PC-9 (cell line): ENCODE measurements at places on chromosomes 13 and 19. TPM values are rescaled to one million over a fixed set of nuclear protein-coding genes. Genes with fewer than 3 reads are reported as not detected.
A peak's percentile ranks its signal among the peaks of the same experiment; 100 is the strongest.

MCEMP1 gene
- total RNA-seq, result not detected in 2 replicates

DNA sequence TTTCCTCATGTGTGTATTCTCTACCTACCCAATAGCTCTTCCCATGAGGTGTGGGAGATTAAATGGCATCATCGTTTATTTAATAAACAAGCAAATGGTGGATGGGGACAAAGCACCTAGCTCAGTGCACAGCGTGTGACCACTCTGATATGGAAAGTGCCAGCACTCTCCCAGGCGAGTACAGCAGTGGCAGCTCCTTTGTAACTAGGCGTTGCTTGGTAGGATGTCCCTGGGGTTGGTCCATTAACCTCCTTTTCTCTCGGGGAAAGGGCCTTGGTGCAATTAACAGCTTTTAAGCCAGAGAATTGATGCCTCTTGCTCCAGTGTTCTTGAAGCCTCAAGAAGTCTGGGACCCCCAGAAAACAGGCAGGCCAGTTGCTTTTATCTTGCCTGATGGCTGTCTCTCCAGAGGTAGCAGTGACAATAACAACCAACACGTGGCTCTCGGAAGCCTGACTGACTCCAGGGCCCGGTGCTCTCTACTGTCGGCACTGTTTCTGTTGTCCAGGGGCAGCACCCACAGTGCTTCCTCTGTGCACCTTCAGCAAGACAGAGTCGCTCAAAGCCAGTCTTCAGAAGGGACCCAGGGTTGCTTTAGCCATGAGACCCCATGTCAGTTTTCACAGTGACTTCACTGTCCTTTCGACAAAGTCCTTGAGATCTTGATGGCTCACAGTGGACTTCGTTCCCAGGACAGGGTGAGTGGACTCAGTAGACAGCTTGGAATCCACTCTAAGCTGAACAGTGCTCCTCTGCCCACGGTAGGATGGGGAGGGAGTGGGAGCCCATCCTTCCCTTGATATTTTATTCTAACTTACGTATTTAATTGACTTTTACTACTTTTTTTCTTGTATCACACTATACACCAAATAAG lies 33.9 kb upstream of the NPAS1 start:
- no peak for DNase-seq
- H3K4me1 ChIP-seq, result peaks cover 12% of the 10 kb centered on the region
- no peaks in the 10 kb centered on the region for H3K27me3 ChIP-seq

- no peak overlapping the region for H3K4me3 ChIP-seq
- no peaks in the 10 kb centered on the region for H3K36me3 ChIP-seq
- H3K27ac ChIP-seq, result no peak overlapping the region
- no peaks in the 10 kb centered on the region for H3K27me3 ChIP-seq
- H3K4me1 ChIP-seq, result peaks cover 20% of the 10 kb centered on the region
These were observed 27.7 kb upstream of the UBL3 start for GRCh38 chr13:29878101-29878500.

DNA sequence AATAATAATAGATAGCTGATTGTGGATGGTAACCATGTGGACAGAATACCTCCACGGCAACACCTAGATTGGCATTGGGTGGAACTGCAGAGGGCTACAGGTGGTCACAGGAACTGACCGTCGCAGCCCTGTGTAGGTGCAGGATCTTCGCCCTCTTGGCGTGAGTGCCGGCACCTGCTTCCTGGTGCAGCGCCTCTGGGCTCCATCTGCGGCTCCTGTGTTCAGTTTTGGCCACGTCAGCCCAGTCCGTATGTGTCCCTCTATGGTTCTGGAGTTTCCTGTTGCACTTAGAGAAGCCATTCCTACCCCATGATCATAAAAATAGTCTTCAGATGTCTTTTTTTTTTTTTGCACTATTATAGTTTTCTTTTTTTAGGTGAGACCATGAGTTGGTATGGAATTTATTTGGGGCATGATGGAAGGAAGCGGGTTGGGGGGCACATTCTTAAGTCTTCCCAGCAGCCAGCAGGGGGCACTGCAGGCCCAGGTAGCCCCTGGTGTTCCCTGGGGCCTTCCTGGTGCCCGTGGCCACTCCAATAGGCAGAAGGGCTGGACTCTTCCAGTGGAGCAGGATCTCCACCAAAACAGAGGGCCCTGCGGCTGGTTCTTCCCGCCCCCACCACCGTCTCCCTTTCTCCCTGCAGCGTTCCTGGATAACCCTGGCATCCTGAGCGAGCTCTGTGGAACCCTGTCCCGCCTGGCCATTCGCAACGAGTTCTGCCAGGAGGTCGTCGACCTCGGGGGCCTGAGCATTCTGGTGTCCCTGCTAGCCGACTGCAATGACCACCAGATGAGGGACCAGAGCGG lies 10.1 kb upstream of the SLC25A42 start:
- no peak overlapping the region for H3K4me3 ChIP-seq
- H3K27ac ChIP-seq, result no peak overlapping the region
- H3K4me1 ChIP-seq, result no peaks in the 10 kb centered on the region
- peak; percentile 50 for DNase-seq
- no peaks in the 10 kb centered on the region for H3K36me3 ChIP-seq

DNA sequence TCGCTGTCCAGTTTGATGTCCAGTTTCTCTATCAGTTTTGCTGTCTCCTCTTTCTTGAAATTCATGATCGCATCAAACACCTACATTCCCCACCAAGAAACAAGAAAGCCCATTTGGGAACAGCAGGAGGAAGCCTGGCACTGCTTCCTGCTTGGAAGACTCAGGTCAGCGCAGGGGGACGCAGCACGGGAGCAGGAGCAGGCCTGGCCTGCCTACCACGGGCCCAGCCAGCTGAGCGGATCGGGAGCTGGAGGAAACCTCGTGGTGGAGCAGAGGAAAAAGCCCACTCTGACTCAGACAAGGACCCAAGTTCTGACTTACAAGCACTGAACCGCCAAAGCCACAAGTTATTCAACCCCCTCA lies 3.9 kb downstream of the EEF2 start:
- peaks cover 17% of the 10 kb centered on the region for H3K4me1 ChIP-seq
- H3K27me3 ChIP-seq, result no peaks in the 10 kb centered on the region
- no peak overlapping the region for H3K27ac ChIP-seq

- peaks cover 11% of the 10 kb centered on the region for H3K4me1 ChIP-seq
- 0 out of 2 replicates have a peak, but pooled peaks cover 6% of the 10 kb centered on the region for H3K36me3 ChIP-seq
- H3K27ac ChIP-seq, result no peak within 1 kb of the TSS
- H3K4me3 ChIP-seq, result peak within 1 kb of the TSS; percentile 88
- no peak for DNase-seq
These were observed at the start of gene FKRP for GRCh38 chr19:46745521-46746280. Gene FKRP, plus strand, starts transcription at chr19:46746057. Its CDS starts 9,394 bp downstream, at chr19:46755451.

DNA sequence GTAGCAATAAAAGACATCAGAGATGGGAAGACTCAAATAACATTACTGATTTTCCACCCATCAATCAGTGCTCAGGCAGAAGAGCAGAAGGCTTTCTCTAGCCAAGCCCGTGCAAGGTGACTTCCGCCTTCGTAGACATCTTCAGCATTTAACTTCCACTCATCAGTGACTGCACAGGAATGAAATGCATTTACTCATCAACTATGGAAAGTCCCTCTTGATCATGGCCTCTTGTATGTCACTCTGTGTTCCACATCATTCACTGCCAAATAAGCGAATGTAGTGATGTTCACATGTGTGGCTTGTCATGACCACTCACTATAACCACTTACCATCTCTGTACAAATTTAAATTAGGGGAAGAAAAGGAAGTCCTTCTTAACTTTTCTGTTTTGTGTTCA lies 49.4 kb downstream of the SACS start:
- no peak overlapping the region for H3K27ac ChIP-seq
- no peaks in the 10 kb centered on the region for H3K4me1 ChIP-seq
- DNase-seq, result no peak
- no peaks in the 10 kb centered on the region for H3K36me3 ChIP-seq
- H3K27me3 ChIP-seq, result peaks cover 28% of the 10 kb centered on the region; the same call in 1 of the 2 replicates
- H3K4me3 ChIP-seq, result no peak overlapping the region

DNA sequence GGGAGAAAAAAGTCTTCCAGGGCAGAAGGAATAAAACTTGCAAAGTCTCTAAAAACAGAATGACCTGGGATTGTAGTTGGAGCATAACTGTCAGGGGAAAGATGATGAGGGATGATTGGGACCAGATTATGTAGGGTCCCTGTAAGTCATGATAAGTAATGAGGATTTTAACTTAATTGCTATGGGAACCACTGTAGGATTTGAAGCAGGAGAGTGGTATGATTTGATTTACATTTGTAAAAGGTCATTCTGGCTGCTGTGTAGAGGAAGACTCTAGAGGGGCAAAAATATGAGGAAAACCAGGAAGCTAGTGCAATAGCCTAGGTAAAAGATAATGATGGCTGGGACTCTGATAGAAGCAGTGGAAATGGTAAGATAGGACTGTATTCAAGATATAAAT lies 900.2 kb downstream of the DIAPH3 start:
- H3K36me3 ChIP-seq, result no peaks in the 10 kb centered on the region
- H3K4me3 ChIP-seq, result no peak overlapping the region
- H3K27me3 ChIP-seq, result no peaks in the 10 kb centered on the region
- no peak for DNase-seq

DNA sequence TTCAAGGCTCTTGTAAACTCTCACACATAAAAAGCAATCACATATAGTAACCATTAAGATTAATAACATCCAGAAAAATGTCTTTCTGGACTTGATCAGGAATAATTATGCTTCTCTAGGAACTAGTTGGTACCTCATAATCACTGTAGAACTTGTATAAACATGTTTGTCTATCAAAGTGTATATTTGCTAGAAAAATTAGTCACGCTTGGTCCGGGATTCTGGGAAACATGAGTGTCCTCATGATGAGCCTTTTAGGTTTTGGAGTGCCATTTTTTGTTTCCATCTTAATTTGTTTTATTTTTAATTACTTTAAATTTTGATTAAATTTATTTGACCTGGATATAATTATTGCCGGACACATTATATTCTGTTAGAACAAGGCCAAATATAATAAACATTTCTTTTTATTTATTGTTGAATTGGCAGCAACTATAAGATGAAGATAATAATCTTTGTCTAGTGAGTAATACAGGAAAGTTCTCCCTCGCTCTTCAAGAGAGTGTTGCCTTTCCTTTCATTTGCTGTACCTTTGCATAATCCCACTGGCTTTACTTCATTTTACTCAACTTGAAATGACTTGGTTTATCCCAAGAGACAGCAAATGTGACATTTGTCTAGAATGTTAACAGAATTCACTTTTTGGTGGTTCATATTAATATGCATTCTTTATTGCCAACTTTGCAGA lies 207.0 kb downstream of the NALCN start:
- H3K36me3 ChIP-seq, result peaks cover 14% of the 10 kb centered on the region
- H3K4me1 ChIP-seq, result peaks cover 18% of the 10 kb centered on the region
- no peak overlapping the region for H3K4me3 ChIP-seq
- H3K27me3 ChIP-seq, result no peaks in the 10 kb centered on the region
- no peak for DNase-seq

DNA sequence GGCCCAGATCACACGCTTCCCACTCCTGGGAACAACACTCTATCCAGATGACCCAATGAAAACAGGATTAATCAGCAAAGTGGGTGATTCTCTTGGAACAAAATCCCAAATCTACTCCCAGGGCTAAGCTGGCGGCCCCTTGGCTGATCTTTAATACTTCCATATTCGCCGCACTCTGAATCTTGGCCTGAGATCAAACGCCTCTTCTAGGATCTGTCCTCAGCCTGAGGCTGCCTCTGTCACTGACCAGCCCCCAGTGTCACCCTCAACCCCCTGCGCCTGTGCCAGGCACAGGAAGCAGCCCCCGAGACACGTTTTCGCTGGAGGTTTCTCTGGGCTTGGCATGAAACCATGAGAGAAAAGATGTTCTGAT lies 2.4 kb upstream of the CTXN1 start:
- DNase-seq, result no peak
- H3K27me3 ChIP-seq, result no peaks in the 10 kb centered on the region
- no peak overlapping the region for H3K4me3 ChIP-seq

DNA sequence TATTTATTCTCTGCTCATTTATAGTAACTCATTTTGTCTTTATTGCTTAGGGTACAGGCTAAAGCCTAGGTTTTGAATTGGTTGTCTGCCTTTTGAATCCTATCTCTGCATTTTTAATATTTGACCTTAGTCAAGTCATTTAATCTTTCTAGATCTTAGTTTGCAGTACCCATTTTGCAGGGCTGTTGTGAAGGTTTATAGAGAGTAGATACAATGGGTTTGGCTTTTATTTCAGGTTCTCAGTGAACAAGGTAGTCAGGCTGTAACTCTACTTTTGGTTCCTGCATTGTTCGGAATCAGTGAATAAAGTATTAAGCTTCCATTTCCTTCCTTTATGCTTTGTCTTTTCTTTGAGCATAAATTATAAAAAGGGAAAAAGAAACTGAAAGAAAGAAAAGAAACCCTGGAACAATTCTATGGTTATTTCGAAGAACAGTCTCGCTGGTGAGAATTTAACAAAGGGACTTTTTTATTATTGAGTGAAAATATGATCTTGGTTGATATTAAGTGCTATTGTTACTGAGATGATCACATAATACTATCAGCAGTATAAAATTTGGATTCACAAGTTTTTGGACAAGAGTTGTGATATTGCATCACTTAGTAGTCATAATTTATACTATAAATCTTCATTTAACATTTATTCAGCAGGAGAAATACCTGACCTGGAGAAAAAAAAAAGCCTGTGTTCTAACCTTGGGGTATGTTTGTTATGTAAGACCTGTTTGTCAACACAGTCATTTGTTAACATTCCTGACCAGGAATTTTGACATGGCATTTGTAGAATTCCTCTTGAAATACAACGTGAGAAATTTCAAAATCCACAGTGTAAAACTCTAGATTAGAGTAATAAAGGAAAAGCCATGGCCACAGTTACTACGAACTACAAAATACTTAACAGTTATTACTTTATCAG lies 91.3 kb downstream of the ZMYM2 start:
- no peaks in the 10 kb centered on the region for H3K27me3 ChIP-seq
- 0 out of 2 replicates have a peak, but pooled peaks cover 18% of the 10 kb centered on the region for H3K4me1 ChIP-seq
- no peak overlapping the region for H3K4me3 ChIP-seq
- DNase-seq, result peak; percentile 51
- peaks cover 10% of the 10 kb centered on the region; the same call in 1 of the 2 replicates for H3K36me3 ChIP-seq
- H3K27ac ChIP-seq, result no peak overlapping the region

GRCh38 chr13:48234566-48235340 lies 1.7 kb downstream of the ITM2B start:
- peaks cover 28% of the 10 kb centered on the region for H3K4me1 ChIP-seq
- no peaks in the 10 kb centered on the region for H3K36me3 ChIP-seq

DNA sequence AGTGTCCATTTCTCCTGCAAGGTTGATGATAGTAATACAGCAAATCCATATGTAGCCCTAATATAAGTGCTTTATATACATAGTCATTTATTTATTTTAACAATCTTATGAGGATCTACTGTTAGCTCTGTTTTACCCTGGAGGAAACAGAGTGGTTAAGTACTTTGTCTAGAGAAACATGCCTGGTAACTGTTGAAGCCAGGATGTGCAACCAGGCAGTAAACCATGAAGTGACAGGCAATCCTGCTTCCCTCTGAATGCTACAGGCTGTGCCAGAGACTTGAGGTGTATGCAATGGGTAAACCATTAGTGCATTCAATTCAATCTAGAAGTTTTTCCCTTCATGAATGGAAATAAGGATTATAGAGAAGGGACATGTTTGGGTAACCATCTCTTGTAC lies 911.0 kb downstream of the PCDH17 start:
- H3K27ac ChIP-seq, result no peak overlapping the region
- no peaks in the 10 kb centered on the region for H3K36me3 ChIP-seq
- no peak for DNase-seq
- no peak overlapping the region for H3K4me3 ChIP-seq
- no peaks in the 10 kb centered on the region for H3K27me3 ChIP-seq
- no peaks in the 10 kb centered on the region for H3K4me1 ChIP-seq
